Activated gamma-delta T cell treated with Interleukin-2 at 50 U/mL for 16 hours (primary cell): ENCODE measurements at places on chromosomes 2 and 18.

GRCh38 chr2:146853741-146854444 is 990.9 kb upstream of the ACVR2A start:
- DNase-seq = no peak

GRCh38 chr2:144834998-144835633 is 315.2 kb upstream of the ZEB2 start:
- DNase-seq = no peak

- DNase-seq = no peak
Measured at GRCh38 chr2:40028792-40029488, 249.9 kb upstream of the THUMPD2 start.

DNA sequence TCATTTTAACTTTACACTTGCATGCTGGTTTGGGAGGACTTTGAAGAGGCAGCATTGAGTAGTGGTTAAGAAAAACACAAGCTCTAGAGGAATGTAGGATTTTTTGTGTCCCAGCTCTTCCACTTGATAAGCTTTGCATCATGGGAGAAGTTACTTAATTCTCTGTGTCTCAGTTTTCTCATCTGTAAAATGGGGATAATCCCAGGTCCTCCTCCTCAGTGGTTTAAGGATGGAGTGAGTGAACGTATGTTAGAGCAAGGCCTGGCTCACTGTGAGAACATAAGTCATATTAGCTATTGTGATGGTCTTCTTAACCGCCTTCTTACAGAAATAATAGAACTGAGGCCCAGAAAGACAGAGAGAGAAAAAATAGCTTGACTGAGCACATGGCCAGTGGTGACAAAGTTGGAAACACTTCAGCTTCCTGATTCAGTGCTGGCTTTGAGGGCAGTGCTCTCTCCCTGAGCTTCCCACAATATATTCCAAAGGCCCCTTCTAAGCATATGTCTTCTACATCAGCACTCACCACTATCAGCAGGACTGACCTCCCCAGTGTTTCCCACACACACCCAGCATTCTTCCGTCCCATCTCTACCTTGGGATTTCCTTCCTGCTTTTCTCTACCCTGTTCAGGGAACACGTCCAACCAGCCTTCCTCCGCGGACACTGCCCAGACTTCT is 214.9 kb upstream of the TNP1 start:
- no peak for DNase-seq

DNA sequence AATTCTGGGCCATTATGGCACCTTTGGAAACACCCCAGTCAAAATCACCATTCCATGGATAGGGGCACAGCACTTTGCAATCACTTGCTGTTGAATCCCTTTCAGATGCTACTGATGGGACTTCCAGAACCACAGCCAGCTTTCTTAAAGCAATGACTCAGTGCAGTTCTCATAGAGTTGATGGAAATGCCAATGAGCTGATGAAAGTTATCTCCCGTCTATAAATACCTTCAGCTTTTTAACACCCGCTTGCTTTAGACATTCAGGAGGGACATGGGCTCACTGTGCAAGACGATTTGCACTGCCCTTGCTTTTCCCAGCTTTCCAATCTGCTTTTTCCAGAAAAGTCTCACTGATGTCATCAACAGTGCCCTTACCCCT is 66.7 kb upstream of the RPL31 start:
- DNase-seq = no peak
